ENCODE measurements at places on chromosomes 12 and 14.

DNA sequence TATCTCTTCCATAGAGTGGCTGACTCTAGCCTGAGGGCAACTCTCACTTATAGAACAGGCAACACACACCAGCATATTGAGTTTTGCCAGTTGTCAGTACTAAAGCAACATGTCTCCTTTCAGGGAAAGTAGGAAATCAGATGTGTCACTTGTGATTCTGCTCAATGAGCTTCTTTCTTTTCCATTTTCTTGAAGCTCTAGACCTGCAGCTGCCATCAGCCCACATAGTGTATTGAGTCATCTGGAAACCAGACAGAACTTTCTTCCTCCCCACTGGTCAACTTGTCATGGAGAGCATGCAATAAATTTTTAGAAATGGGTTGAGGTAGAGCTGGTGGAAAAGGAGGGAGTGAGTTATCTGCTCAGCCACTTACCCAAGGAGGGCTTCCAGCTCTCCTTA is 209.0 kb upstream of the PLEKHG7 start:
- DNase-seq: no peak

GRCh38 chr12:76921891-76922664 is 43.3 kb upstream of the CSRP2 start:
- DNase-seq: no peak

GRCh38 chr12:42691991-42692557 is 102.5 kb upstream of the PRICKLE1 start:
- peak; percentile 12 for DNase-seq

DNA sequence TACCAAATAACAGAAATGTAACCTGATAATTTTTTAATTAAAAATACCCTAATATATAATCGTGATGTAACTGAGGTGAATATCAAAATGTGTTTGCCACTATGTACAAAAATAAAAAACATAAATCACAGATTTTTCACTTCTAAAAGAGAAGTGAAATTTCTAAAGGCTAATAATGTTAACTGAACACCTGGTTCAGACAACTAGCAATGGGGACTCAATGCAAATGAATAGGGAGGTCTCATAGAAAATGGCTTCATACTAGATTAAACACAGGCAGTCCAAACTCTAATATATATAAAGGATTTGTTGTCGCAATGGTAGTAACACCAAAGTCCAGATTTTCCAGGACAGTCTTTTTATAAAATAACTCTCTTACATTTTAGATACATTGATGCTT is 365.4 kb upstream of the ATP2B1 start:
- DNase-seq: no peak

- DNase-seq: no peak
These were observed 308.4 kb upstream of the NAV3 start for GRCh38 chr12:77522247-77522646.

DNA sequence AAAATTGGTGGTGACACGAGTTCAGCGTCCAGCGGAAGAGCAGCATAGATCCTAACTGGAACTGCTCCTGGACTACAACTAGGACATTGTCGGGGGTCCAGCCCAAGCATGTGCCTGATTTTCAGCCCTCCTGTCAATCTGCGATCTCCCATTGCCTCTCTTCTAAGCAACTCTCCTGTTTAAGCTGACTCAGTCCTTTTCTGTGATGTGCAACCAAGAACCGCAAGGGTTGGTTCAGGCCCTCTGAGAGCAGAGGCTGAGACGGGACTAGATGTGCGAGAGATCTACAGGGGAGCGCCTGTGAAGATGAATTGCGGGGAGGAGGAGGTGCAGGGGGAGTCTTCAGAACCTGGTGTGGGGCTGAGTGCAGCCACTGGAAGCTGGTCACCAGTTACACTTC is 3.7 kb upstream of the PAPLN start:
- DNase-seq: no peak

- no peak for DNase-seq
These were observed 9.6 kb upstream of the RNASE1 start for GRCh38 chr14:20811986-20812975.

GRCh38 chr12:5497329-5498053 is 65.6 kb downstream of the NTF3 start:
- no peak for DNase-seq

DNA sequence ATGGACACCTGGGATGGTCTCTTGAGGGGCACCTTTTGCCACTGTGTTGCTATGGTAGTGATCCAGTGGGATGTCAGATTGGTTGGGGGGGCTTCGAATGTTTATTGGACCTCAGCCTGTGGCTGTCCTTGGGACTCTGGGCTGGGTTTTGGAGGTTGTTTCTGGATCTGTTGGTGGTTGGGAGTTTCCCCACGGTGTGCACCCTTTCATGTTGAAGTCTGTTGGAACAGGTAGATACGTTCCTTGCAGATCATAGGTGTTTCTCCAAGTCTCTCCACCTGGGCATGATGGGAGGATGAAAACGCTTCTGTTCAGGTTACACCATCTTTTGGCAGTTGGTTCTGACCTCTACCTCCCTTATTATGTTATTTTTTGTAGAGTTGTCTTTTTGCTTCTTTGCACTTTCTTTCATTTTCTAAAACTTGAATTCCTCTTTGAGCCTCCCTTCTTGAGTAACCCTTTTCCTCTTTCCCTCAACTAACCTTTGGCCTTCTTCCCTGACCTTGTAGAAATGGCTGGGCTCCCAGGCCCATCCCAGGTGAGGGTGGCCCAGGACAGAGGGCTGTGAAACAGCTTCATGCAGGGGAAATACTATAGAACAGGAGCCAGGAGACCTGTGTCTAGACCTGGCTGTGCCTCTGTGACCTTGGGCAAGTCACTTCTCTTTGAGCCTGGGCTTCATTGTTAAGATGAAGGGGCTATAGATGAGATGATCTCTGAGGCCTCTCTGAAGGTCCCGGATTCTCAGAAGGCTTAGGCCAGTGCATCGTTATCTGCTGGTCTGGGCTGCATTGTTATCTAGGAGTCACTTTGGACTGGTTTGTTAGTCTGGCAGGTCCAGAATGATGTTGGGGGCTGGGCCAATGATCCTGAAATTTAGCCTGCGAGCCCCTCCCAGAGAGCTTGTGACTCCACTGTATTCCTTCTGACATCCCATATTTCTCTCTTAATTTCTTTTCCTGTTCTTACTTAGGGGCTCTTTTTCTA is 2.0 kb downstream of the ATN1 start:
- no peak for DNase-seq

- DNase-seq: peak; percentile 20
These were observed 9.4 kb upstream of the KCNA1 start for GRCh38 chr12:4900327-4900726.

DNA sequence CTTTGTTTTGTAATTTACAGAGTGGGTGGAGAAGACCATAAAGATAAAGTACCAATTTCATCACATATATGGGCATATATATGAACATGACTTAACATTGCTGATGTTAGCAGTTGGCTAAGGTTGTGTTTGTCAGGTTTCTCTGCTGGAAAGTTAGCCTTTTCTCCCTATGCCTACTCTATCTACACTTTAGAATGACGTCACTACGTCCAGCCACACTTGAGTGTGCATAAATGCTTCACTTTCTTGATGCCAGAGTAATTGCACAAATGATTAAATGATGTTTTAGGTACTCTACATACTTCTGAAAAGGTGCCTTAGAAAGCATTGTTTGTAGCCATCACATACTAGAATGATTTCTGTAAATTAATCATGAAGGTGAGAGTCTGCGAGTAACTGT is 759.2 kb upstream of the MGAT4C start:
- no peak for DNase-seq

DNA sequence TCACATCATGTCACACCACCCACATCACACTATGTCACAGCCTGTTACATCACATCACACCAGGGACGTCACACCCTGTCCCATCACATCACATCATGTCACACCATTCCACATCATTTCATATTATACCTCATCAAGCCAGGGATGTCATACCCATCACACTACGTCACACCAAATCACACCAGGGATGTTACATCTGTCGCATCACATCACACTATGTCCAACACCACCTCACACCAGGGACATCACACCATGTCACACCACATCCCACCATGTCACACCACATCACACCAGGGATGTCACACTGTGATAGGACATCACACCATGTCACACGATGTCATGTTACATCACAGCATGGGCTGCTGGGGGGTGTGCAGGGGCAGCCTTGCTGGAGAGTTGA is 110.6 kb downstream of the TMEM121 start:
- no peak for DNase-seq

DNA sequence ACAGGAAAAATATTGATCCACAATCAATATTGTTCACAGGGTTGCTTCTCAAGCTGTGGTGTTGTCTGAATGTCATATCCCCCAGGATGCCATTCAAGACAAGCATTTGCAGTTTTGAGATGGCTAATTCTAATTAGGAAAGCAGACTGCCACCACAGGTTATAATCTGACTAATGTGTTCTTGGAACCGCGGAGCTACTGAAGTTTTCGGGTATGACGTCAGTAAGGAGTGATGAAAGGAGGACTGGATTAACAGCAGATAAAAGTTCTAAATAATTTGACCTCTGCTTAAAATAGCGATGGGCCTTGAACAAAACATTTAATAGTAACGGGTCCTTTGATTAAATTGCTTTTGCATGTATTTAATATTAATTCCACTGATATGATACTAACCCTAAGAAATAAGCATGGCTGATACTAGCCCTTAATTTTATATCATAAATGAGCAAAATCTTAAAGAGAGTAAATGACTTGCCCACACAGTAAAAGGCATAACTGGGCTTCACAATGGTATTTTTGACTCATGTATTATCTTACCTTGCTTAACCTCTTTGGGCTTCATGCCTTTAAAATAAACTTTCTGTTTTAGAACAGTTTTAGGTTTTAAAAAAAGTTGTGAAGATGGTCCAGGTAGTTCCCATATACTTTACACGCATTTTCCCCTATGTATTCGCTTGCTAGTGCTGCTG is 50.3 kb downstream of the TSHR start:
- DNase-seq: no peak

GRCh38 chr12:2856051-2856450 is 788 bp downstream of the TEX52 start:
- DNase-seq: peak; percentile 51

- no peak for DNase-seq
These were observed 31.5 kb downstream of the ZFP36L1 start for GRCh38 chr14:68761391-68761790.

DNA sequence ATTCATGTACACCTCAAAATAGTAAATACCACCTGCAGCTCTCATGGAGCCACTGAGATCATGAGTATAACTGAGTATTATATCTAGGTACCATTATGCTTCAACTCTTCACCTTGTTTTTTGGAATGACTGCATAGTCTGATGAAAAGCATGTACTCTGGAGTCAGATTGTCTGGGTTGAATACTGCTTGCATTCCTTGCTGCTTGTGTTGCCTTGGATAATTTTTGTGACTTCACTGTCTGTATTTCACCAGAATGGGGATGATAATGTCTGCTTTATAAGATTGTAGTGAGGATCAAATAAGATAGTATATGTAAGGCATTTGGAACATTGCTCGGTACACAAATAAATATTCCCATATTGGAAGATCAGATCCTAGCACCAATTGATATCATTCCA is 54.2 kb downstream of the SUSD6 start:
- no peak for DNase-seq

GRCh38 chr12:32541754-32542374 is 137.2 kb upstream of the DNM1L start:
- DNase-seq: no peak

DNA sequence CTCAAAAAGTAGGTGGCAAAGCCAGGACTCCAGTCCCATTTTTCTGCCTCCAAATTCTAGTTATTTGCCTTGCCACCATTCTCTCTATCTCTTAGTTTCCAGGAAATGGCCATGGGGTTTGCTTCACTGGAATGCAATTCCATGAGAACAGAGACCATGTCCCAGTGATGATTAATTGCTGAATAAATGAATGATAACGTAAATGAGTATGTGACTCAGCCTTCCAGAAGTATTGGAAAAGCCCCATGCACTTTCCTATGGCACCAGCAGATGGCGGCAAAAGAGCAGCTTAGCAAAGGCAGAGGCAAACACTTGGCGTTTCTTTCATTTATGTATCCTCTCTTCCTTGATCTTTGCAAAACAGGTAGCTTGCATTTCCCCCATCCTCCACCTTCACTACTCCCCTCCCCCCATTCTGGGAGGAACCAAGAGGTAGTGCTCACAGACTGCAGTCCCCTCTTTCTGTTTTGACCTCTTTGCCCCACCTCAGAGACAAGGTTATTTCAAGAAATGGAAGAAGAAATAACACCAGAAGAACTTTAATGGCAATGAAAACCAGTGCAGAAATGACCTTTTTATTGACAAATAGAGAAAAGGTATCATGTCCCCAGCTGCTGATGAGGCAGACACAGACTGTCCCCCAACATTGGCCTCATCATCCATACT is 21.3 kb downstream of the TBX3 start:
- peak; percentile 80 for DNase-seq

GRCh38 chr14:88614218-88614907 is 51.5 kb downstream of the ZC3H14 start:
- peak; percentile 43 for DNase-seq

DNA sequence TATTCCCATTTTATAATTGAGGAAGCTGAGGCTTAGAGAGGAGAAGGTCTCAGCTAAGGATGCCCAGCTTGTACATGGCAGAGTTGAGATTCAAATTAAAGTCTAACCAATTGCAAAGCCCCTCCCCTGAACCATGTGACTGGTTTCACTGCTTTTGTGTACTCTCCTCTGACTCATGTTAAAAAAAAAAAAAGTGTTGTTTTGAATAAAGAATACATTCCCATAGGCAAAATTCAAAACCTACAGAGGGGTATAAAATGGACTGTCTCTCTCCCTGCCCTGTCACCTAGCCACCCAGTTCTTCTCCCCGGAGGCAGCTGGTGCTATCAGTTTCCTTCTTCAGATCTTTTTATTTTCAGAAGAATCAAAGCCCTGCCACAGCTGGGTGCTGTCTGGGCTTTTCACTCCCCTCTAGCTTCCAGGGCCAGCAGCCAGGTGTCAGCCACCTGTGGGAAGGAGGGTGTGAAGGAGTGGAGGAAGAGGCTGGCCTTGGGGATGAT is 5.4 kb downstream of the PSMD9 start:
- DNase-seq: peak; percentile 78

- DNase-seq: no peak
These were observed 81.5 kb upstream of the OSBPL8 start for GRCh38 chr12:76641073-76641472.

DNA sequence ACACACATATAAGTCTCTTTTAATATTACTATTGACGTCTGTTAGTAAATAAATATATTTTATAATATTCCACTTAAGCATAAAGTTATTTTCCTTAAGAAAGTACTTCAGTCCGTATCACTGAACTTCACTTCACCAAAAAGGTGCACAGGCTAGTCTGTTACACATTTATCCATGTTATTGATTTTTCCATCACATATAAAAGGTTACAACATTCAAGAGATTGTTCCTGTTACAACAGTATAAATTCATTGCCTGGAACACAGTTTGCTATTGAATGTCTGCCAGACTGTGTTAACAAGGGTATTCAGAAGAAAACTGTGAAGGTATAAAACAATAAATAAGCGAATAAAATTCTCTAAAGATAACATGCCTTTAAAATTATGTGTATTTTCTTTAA is 175.9 kb downstream of the NTS start:
- DNase-seq: no peak
